ENCODE measurements at places on chromosomes 6 and 20.

DNA sequence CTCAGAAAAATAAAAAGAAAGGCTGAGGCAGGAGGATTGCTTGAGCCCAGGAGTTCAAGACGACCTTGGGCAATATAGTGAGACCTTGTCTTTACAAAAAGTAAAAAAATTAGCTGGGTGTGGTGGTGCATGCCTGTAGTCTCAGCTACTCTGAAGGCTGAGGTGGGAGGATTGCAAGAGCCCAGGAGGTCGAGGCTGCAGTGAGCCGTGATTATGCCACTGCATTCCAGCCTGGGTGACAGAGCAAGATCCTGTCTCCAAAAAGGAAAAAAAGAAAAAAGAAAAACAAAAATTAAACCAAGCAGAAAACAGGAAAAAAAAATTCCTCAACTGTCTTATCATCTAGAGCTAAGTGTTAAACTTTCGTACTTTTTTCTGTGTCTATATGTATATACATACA, 12.4 kb upstream of the SRSF3 start:
- no peak for DNase-seq

DNA sequence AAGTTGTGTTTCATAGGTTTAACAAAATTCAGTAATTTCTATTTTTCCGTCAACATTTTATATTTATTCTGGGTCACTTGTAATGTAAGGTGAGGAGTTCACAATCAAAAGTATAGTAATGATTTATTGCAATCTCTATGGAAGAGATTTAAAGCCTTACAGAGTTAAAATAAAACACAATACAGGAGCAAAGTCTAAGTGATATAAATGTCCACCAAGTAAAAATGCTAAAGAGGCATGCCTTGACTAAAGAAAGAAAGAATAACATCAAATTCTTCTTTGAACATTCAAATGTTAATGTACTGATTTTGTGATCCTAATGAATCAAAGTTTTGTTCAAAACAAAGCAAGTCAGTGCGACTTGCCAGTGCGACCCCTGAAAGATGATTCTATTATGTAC, 61.5 kb downstream of the REPS1 start:
- no peak for DNase-seq

- DNase-seq, result no peak
Measured at GRCh38 chr6:18101873-18102272, 20.6 kb downstream of the NHLRC1 start.

GRCh38 chr20:50930976-50931305, 296 bp downstream of the ADNP start:
- DNase-seq, result no peak

- DNase-seq, result peak; percentile 21
Measured at GRCh38 chr6:30795549-30796293, 51.4 kb upstream of the IER3 start.

- no peak for DNase-seq
Measured at GRCh38 chr20:51378171-51378928, 164.2 kb downstream of the NFATC2 start.

GRCh38 chr6:67883500-67884366, 751.3 kb upstream of the ADGRB3 start:
- no peak for DNase-seq

DNA sequence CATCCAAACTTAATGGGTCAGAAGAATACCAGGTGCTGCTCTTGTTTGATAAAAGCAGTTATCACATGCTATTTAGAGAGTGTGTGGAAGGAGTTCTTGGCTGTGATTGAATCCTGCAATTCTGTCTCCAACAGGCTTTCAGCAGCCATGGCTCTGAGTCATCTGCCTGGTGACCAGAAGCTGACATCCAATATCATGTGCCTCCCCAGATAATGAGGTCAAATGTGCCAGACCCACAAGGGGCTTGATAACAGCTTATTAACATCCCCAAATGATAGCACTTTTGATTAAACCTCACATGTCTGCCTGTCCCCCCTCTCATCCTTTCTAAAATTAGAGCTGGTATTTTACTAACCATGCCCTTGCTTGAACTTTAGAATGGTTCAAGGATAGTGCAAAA, 175.7 kb upstream of the PLN start:
- no peak for DNase-seq

DNA sequence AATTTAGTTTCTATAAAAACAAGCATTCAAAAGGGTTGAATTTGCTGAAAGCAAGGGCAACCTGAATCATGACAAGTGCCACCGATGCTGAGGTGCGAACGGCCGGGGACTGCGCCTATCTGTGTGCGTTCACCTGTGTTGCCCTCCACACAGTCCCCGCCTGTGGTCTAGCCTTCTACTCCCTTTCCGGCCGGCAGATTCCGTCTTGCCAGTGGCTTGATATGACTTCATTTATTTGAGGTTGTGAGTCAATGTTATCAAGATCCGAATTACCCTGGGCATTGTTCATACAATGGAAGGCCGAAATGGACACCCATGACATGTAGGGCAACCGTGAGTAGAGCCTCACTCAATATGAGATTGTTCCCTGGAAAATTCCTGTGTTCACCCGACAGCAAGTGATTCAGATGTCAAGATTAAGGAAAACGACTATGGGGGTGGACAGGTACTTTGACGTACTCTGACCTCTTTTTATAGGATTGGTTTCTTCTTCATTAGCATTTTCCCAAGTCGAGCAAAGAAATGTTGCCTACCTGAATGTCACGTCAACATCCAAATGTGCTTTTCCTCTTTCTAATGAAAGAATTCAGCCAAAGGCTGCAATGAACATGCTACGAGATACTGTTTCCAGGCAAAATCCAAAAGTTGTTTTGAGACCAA, 41.1 kb upstream of the NEDD9 start:
- no peak for DNase-seq

DNA sequence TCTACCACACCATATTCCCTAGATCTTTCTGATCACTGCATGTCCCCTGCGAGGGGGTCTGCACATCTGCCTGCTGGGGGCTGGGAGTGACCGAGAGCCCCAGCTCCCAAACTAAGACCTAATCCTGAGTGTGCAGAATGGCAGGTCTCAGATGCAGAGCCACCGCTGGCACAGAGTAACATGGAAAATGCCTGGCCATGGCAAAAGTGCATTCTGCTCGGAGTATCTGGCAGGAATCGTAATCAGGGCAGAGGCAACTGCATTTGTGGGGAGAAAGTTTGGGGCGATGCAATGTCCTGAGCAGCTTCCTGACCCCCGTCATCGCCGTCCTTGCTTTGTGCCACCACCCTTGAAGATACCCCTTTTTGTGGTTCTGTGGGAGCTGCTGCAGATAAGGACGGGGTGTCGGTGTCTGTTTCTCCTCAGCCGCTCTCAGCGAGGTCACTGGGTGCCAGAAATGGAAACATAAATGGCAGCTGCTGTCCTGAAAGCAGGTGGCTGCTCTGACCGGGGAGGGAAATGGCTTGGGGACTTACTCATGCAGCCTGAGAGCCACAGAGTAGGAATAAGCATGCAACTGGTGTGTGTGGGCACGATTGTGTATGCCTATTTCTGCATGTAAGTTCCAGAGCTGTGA, 157.9 kb downstream of the LY86 start:
- peak; percentile 58 for DNase-seq

GRCh38 chr6:1856381-1856780, 246.7 kb downstream of the FOXC1 start:
- DNase-seq, result no peak

DNA sequence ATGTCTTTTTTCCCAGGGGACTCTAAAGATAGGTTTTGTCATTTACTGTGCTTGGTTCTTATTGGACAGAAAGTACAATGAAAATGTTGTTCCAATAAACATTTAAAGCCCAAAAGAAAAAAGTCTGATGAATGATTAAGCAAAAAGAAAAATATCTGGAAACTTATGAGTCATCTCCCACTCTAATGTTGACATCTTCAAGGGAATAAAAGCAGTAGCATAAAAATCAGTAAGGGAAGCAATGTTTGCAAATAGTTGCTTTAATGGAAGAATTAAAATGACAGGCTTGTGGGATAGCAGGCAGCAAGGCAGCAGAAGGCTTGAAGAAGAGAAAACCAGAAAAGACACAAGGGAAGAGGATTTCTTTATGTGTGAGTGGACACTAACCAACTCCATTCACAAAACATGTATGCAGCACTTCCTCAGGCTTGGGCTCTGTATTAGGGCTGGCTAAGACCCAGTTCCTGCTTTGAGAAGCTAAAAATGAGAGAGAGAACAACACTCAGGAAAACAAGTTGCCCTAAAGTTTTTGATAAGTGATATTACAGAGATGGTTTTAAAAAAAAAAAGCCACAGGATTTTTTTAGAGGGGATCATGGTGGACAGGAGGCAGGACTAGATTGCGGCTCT, 263.2 kb upstream of the NT5E start:
- DNase-seq, result no peak

- no peak for DNase-seq
Measured at GRCh38 chr20:1418350-1418749, 25.5 kb upstream of the FKBP1A start.

- DNase-seq, result peak; percentile 100
Measured at GRCh38 chr6:32971581-32972352, 3.4 kb downstream of the BRD2 start.

DNA sequence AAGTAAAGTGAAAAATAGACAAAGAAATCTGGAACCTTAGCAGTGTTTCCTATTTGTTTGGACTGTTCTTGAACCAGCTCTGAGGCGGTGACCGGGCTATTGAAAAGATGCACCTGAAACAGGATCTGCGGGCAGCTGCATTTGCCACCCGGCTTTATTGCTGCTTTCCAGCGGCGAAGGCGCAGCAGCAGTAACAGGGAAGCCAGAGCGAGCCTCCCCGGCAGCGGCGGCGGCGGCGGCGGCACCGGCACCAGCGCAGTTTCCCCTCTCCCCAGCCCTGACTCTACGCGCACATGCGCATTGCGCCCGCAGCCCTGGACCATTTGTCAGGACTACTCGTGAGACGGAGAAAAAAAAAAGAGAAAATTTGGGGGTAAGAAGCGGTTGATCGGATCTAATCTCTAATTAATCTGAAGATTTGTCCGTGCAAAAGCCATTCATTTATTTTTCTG, at the start of gene L3MBTL3:
L3MBTL3 (plus strand) TSS at position 290 of the 452 bp plus-strand sequence. CDS start 24,119 bp downstream, outside the sequence.
- peak; percentile 84 for DNase-seq

DNA sequence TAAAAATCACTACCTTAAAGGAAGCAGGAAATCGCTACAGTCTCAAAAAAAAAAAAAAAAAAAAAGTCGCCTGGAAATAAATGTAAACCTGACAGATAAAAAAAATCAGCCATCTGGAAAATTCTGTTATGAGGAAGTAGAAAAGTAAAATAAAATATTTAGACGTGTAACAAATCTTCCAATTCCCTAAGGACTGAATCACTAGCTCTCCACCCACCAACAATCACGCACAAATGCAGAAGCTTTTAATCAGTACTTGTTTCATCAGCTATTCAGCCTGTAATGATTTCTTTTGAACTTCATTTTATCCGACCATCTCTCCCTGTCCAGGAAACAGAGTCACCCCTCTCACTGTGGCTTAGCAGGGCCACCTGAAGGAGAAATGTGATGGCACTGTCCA, 59.0 kb downstream of the SLC23A2 start:
- no peak for DNase-seq

DNA sequence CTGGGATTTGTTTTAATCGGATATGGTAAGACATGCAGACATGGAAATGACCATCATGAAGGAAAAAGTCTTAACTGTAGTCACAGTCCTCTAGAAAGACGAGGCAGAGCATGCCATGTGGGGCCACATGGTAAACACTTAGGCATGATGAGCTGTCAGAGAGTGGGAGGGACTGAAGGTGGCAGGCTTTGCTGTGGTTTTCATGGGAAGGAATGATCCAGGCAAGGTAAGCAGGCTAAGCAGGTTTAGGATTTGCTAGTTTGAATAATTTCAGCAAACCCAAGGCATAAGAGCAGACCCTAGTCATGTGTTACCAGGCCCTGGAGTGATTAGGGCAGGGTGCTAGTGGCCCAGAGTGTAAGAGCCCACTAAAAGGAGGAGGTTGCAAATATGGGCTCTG, 47.2 kb upstream of the STMND1 start:
- DNase-seq, result no peak

Measured in hematopoietic multipotent progenitor cell treated with erythropoietin and hydrocortisone succinate and interleukin-3 and kit ligand, for 8 days (in vitro differentiated cells).